GM19239 (cell line): ENCODE measurements at places on chromosomes 5 and 9.

- DNase-seq: no peak
Observed at GRCh38 chr9:5453004-5453403, 2.7 kb downstream of the CD274 start.

DNA sequence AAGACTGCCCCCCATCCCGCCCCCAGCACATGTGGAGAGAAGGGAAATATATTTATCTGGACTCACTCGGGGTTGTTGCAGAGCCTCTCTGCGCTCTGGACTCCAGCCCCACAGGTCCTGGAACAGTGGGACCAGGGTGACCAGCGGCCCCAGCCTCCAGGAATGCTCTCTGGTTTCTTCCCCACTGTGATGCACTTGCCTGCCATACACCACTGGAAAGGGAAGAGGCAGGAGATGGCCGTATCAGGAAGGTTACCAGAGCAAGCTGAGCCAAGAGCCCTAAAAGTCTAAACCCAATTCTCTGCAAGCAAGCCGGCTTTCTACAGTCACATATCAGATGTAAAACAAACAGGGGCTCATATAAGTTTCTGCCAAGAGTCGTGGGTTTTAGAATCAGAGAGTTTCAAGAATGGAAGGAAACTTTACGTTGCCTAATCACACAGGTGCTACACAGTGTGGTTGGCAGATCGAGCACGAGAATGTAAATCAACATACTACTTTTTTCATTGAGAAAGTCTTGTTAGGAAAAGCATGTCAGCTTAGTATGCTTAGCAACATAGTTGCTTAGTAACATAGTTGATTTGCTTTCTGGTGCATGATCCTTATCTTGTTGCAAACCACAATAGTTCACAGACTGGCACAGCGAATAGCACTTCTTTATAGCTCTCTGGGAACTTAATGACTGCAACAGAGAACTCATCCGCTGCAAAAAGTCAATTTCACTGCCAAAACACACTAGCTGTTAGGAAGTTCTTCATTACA, 201.2 kb downstream of the TARS1 start:
- DNase-seq: no peak

DNA sequence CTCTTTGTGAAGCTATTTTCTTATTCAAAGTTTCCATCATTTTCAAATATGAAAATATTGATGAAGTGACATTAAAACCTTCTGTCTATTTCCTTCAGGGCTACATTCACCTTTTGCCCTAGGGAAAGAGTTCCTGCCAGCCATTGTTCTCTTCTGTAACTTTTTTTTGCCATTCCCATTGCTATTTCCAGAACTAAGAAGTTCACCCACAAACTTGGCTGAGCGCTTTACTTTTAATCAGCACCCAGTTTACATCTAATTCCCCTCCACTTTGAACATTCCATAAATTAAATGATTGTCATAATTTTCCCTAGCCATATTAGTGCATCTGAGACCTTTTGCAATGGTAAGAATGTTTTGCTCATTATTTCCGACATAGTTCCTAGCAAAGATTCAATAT, 4.4 kb downstream of the IL33 start:
- no peak for DNase-seq

GRCh38 chr5:179357031-179357430, 11.8 kb upstream of the ADAMTS2 start:
- no peak for DNase-seq

- DNase-seq: no peak
Observed at GRCh38 chr9:70427161-70427945, 12.9 kb upstream of the KLF9 start.

GRCh38 chr9:116162241-116162781, 8.7 kb downstream of the PAPPA start:
- no peak for DNase-seq
